ENCODE measurements at places on chromosomes 3 and 15.

DNA sequence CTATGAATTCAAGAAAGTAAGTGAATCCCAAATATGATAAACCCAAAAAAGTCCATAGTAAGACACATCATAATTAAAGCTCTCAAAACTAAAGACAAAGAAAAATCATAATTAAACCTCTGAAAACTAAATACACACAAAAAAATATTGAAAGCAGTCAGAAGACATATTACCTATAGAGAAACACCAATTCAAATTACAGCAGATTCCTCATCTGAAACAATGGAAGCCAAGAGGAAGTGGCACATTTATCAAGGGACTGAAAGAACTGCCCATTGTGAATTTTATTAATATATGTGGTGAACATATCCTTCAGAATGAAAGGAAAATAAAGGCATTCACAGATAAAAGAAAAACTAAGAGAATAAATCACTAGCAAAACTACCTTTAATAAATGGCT lies 128.2 kb downstream of the SCAPER start:
- no peak for DNase-seq

DNA sequence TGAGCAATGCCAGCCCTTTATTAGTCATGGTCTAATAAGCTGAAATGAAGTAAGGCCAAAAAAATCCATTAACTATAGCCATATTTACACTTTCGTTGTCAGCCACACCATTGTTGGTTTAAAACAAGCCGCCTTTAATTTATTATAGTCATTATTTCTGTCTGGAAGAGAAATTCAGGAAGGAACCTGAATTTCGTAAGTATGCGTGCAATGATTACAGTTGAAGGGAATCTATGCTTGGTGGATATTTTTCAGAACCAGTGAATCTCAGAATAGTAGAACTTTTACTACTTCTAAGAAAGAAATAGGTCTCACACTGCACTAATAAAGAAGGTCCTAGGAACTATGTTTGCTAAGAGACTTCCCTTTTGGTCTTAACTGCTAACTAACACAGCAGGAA lies 59.1 kb downstream of the FAM43A start:
- no peak for DNase-seq

DNA sequence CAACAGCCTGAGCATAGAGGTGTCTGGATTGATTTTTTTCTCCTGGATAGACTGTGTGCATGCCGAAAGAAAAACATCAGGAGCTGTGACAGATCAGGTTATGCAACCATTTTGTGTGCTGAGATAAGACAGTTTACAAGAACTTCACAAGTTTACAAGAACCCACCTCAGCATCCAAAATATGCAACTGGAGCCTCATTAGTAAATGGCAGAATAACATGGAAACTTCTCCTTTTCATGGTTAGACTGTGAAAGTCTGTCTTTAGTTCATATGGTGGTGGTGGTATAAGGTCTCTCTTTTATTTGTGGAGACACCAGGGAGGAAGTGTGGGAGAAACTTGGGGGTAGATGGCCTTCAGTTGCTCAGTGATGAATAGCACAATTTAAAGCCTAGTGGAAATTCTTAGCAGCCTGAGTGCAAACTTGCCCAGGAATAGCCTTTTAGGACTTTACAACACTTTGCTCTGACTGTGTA lies 3.7 kb upstream of the ZNF609 start:
- no peak for DNase-seq

DNA sequence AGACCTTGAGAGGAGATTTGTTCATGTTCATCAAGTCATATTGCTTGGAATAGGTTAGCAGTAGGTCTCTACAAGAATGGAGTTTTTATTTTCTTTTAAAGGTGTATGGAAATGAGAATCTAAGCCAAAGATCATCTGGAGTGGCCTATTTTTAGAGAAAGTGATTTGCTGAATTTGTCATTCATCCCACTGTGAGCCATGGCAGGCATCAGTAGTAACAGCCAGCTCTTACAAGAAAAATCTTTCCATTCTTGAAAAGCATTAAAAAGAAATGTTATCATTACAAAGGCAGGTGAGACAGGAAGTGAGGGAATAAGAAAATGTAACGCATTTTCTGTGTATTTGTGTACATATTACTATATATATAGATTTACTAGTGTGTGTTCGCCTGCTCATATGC lies 29.6 kb downstream of the STAC start:
- DNase-seq: no peak

DNA sequence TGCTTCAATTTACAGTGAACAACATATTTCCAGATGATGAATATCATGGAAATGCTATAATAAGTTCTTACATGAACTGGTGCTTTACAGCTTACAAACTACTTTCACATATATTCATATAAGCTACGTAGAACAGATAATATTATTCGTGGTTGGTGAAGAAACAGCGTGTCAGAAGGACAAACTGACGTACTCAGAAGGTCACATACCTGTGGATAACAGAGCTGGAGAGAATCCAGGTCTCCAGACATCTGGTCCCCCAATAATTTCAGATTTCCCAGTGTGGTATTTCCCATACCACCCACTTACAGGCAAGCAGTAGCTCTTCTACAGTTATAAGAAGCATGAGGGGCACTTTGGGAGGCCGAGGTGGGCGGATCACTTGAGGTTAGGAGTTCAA lies 156.6 kb downstream of the PLD1 start:
- no peak for DNase-seq

GRCh38 chr15:97521381-97522285 lies 438.9 kb upstream of the ARRDC4 start:
- no peak for DNase-seq
